NCI-H2171 (cell line): ENCODE measurements at places on chromosomes 16 and 17.

DNA sequence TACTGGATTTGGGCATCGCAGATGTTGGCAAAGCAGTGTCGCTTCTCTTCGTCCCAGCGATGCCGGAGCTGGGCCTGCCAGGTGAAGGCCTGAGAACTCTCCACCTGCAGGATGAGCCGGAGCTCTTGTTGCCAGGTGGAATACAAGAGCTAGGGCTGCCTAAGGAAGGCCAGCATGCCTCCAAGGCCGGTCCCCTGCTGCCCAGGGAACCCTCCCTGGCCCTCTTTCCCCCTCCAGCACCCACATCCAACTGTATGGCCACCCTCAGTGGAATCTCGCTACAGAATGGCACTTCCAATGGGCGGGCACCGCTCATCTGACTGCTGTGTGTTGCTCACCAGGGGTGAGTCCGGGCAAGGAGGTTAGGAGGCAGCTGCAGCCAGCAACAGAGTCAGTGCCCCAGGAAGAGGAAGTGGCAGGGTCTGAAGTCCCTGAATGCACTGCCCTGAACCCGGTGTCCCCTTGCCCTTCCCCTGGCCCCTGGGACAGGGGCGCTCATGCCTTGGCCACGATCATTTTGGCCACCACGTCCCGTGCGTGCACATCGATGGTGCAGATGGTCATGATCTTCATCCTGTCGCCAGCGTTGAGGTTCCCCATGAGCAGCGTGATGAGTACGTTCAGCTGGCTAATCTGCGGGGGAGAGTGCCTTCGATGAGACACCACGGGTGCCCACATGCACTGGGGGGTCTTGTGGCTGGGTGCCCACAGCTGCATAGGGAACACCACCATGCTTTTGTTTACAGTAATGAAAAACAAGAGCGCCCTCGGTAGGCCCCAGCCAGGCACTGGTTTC, 75.8 kb downstream of the DNAH17 start:
- DNase-seq, result no peak

GRCh38 chr17:36942631-36943125, 5.4 kb downstream of the LHX1 start:
- no peak for DNase-seq

DNA sequence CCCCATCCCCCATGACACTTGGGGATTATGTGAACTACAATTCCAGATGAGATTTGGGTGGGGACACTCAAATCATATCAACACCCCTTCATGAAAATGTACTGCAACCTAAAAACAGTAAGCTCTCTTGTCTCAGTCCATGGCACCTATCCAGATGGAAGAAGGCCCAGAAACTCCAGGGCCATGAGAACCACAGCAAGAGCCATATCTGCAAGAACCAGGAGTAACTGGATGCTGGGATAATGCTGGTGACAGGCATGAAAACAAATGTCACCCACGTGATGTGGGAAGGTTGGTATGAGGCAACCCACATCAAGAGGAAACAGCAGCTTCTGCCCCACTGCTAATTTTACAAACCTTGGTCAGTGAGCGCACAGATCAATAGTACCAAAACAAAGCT, 400.1 kb upstream of the ERCC4 start:
- no peak for DNase-seq

DNA sequence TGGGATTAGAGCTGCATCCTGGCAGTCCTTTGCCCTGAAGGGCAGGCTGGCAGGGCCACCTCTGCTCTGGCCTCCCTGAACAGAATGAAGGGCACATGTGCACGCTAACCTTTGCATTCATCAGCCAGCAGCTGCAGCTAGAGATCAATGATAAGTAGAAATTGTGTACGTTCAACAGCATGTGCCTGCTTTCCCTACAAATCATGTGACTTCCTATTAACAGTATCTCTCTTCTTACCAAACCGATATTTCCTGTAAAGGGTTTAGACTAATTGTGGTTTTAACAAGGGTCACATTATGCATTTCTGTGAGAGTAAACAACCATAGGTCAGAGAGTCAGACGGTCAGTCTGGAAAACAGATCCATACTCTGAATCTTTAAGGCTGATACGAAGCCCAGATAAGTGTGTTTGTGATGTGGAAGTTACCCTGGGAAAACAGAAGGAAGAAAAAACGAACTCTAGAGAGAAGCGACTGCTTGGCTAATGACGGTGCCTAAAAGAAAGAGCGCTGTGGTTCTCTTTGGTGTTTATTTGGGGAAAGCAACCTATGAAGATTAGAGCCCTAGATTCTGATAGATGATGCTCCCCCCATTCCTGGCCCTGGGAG, 219.4 kb downstream of the MAF start:
- no peak for DNase-seq

DNA sequence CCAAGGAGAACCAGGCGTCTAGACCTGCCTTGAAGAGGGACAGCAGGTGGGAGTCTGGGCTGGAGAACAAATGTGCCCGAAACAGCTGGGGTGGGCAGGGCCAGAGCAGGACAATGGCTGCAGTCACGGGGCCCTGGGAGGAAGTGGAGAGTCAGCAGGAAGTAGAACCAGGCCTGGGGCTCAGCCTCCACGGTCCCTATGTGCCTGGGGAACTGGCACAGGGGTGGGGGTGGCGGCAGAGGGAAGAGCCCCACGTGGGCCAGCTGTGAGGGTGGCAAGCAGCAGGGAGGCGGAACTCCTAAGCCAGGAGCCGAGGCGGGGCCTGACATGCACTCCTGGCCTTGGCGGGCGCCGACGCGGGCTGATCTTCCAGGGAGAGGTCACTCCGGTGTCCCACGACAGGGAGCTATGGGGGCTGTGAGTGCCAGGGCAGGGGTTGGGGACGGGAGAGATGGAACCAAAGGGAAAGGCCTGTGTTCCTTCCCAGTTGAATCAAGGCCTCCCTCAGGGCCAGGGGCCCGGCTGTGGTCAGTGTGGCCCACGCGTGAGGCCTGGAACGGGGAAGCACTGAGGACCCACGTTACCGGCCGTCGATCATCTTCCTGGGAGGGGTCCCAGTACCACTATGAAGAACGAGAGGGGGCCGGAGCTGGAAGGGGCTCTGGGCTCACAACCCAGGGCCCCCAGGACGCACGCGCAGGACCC, 42.7 kb downstream of the TIMM22 start:
- no peak for DNase-seq

GRCh38 chr16:86391984-86392383, 118.3 kb upstream of the FOXF1 start:
- DNase-seq, result no peak

DNA sequence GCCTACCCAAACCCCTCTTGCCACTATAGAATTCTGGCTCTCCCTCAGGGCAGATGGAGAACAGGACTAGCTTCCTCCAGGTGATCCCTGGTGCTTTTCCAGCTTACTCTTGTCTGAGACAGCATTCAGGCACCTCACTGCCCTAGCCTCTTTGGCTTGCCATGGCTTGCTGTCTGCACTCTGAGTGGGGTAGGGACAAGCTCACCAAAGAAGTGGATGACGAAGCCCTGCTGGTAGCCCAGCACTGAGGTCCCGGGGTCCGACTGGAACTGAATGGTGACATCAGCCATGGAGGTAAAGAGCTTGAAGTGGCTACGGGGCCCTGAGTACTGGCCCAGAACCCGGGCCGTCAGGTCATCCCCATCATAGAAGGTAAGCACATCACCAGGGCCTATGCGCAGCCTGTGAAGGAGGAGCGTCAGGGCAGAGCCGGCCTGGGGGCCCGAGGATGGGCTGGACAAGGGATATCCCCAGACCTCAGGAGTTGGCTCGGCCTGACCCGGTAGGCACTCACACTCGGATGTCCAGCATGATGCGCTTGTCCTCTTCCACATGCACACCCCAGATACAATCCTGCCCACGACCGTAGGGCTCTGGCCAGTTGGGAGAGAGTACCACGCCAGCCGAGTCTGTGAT, 7.6 kb upstream of the PHF12 start:
- no peak for DNase-seq

GRCh38 chr16:22816475-22816874, 2.5 kb downstream of the HS3ST2 start:
- no peak for DNase-seq

DNA sequence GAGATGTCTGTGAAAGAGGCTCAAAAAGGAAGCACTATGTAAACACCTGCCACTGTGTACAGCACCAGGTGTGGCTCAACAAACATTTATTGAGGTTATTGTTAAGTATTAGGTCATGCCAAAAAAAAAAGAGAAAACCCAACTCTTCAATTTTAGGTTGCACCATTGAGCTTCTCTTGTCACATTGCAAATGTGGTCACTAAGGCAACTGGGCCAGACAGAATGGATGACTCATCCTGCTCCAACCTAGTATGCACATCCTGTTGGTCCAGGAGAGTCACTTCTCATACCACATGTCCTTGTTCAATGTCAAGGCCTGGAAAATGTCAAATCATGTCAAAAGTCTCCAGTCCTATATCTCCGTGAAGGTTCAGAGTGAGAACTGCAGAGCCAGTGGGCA, 25.0 kb downstream of the HOXB1 start:
- no peak for DNase-seq

- no peak for DNase-seq
Observed at GRCh38 chr16:50282955-50283631, 16.7 kb downstream of the ADCY7 start.

- no peak for DNase-seq
Observed at GRCh38 chr17:6303664-6304063, 131.3 kb downstream of the AIPL1 start.

GRCh38 chr16:82055728-82056549, 20.9 kb downstream of the HSD17B2 start:
- no peak for DNase-seq
